ENCODE measurements at places on chromosomes 3 and 15.

- no peak for DNase-seq
These were observed 39.8 kb downstream of the RIOX2 start for GRCh38 chr3:97932387-97932801.

GRCh38 chr15:83709241-83709640 lies 55.3 kb downstream of the ADAMTSL3 start:
- peak; percentile 44 for DNase-seq

DNA sequence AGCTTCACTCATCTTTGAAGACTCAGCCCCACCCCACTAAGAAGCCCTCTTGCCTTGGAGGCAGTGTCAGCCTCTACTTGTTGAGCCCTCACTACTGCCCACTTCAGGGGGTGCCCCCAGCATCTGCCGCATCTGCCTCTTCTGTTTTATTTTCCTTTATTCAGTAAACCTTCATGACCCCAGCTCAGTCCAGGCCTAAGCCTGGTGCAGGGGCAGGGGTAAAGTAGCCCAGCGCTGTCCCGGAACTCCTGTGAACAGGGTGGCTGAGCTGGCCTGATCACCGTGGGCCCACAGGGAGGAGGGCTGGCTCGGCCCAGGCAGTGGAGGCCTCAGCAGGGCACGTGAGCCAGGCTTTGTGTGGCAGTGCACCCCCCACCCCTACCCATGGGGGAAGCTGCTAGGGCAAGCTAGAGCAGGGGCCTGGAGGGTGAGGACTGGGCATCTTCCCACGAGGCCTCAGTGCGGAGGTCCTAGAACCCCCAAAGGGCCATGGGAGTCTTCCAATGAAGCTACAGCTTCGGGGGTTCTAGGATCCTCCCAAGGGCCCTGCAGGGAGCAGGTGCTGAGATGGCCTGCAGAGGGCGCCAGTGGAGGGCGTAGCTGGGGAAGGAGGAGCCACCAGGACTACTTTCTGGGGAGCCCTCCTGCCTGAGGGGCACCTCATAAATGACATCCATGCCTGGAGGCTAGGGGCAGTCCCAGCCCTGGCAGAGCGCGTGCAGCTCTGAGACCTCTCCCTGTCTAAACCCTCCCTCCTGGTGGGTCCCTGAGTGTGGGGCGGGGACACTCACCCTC lies 36.0 kb downstream of the TSPAN3 start:
- peak; percentile 68 for DNase-seq

DNA sequence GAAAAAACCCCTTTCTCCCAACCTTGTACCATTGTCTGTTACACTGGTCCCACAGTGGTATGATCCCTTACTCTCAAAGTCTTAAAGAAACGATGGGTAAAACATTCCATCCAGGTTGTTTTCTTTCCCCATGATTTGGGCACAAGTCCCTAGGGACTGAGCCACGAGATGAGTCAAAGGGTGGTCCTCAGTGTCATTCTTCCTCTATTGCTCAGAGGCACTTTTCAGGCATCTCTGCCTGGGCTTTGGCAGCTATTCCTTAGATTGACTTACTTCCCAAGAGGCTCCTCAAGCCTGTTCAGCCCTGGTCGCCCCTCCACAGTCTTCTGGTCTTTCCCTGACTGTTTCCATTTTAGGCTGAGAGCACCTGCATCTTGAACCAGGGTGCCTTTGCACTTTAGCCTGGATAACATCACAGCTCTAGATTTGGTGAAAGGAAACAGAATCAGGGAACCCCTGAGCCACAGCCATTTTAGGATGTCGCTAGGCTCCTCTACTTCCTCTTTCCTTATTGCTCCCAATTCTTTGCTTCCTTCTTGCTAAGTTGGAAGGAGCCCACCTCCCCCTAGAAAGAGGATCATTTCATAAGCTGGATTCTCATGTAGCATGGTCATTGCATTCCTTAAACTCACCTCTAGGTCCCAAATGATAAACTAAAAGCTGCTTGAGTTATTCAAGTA lies 131.0 kb upstream of the TPRG1 start:
- no peak for DNase-seq

DNA sequence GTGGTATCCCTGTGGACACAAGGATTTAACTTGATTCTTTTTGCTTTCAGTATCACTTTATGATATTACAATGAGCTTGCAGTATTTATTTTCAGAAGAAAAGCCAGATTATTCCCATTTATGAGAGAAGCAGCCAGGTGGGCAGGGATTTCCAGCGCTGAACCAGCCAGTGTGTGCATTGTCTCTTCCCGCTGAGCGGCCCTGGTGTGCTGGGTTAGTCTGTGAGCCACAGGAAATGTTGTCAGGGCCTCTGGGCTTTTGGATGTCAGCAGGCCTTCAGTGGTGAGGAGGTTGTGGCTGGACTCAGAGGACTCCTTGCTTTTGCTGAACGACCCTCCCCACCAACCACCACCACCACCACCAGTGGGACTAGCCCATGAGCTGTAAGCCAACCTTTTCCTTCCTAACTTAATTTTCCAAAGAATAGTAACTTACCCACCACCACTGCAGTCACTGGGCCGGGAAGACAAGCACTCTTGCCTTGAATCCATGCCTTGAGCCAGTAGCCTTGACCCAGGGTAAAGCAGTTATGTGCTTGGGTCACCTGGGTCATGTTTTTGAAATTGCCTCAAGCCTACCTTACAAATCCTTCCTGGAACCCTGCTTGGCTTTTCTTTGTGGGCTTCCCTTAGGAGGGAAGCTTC lies 33.1 kb downstream of the FLNB start:
- no peak for DNase-seq

DNA sequence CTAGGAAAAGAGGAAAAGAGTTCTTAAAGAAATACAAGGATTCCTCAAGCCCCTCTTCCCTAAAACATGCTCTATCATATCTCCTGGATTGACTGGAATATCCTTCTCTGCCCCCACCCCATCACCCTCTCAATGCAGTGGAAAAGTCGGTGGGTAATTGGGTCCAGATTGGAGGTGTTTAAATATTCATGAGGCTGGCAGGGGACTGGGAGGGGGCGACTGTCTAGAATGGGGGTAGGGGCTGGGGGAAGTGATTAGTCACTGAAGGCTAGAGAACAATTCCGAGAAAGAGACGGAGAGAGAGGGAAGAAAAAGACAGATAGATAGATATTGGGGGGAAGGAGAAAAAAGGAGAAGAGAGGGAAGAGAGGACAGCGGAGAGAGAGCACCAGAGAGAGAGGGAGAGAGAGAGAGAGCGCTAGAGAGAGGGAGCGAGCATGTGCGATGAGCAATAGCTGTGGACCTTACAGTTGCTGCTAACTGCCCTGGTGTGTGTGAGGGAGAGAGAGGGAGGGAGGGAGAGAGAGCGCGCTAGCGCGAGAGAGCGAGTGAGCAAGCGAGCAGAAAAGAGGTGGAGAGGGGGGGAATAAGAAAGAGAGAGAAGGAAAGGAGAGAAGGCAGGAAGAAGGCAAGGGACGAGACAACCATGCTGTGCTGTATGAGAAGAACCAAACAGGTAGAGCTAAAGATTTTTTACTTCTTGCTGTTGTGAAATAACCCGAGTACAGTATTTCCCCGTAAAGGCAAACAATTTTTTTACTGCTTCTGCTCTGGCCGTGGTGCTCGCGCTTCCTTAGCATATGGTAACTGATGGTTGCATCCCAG lies at the start of gene GAP43:
Gene GAP43, plus strand, starts transcription at position 467 of the 825 bp plus-strand sequence. Its CDS starts 180 bp downstream, at position 647.
- DNase-seq, result peak; percentile 75

DNA sequence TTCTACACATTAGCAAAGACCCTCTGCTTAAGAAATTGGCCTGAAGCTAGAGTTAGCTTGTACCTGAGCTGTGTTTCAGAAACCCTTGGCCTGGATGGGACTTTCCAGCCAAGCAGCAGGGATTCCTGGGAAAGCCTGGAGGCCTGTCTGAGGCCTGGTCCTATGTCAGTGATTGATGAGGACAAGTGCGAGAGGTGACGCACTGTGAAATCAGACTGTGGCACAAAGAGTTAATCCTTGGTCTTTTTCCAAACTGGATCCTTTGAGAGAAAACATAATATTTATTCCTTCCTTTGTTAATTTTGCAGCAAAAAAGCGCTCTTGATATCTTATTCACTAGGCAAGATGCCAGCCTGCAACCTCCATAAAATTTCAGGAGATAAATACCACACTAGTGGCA lies 225.0 kb upstream of the ATP11B start:
- no peak for DNase-seq

DNA sequence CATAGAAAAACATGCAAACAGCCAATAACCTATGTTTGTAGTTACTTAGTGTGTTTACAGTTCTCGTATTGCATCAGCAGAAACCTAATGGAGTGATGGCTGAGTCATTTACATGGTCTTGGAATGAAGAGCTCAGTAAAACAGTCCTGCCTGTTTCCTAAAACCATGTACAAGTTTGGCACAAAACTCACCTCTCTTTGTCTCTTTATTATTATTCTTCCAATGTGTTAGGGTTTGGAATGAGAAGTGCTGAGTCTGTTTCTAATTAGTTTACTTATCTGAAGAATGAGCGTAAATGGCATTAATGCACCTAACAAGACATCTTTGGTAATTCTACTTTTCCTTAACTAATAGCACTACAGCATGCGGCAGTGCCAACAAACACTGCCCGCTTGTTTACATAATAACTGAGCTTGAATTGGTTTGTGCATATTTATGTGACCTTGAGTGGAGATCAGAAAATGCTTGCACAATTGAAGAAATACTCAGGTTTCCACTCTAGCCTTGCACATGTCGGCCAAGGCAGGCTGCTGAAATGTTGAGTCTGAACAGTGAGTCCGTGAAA lies 385.4 kb upstream of the SEMA6D start:
- DNase-seq, result peak; percentile 4

GRCh38 chr15:39267685-39268084 lies 313.2 kb upstream of the THBS1 start:
- DNase-seq, result no peak

DNA sequence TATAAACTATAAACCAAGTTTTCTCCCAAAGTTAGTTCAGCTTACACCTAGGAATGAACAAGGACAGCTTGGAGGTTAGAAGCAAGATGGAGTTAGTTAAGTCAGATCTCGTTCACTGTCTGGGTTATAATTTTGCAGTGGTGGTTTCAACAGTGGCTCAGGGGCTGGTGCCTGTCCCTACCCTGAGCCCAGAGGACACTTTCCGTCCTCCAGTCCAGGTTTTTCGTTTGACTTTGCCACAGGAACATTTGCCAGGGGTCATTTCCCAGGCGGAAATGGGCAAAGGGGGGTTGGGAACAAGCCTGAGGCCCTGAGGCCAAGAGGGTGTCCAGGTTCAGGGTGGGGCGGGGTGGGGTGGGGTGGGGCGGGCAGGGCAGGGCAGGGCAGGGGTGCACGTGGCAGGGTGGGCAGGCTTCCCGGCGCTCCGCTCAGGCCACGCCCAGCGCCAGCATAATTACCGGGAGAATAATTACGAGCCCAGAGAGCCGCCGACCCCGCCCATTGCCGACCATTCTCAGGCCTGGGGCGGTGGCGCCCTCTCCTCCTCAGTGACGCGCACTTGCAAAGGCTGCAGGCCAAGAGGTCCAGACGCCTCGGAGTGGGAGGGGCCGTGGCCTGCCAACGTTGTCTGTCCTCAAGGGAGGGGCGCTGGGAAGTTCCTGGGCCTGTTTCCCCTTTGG lies 70.4 kb downstream of the KLF13 start:
- DNase-seq, result peak; percentile 82

GRCh38 chr3:50245251-50245745 lies 9.3 kb downstream of the GNAI2 start:
- DNase-seq, result no peak

DNA sequence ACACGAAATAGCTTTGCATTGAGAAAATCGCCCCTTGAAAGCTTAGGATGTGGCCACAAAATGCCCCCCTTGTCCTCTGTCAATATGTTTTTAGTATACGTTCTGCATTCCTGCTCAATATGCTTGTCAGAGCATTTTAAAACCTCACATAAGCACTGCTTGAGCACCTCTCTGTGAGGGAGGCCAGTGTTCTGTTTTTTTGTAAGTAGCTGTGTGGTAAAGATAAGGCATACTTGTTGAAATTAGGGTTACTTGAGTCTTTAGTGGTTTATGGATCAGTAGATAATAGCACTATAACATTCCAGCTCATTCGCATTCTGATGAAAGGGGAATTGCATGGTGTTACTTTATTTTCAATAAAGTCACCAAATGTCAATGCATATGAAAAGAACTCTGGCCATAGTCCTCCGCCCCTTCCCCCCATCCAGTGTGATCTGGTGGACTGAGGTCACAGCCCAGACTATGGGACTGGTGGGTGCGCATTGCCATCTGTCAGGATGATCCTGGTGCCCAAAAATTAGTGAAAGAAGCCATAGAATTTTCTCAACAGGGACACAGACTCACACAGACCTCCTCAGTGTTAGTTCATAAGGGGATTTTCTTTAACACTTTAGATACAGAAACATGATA lies 33.1 kb downstream of the IL1RAP start:
- DNase-seq, result no peak

DNA sequence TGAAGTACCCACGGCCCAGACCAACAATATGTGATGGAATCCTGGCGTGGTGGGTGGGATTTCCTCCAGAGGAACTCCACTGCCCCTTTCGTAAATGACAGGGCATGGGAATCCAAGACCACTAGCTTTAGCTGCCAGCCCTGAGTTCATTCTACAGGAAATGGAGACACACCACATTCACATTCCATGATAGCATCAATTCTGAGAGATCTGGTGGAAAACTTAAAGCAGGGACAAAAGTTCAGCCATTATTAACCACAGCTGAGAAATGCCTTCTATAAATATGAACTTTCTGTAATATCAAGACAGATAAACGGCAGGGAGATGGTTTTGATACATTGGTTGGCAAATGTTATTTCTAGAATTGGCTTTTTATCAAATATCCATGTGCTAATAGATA lies 98.2 kb downstream of the FBN1 start:
- peak; percentile 32 for DNase-seq

GRCh38 chr15:70741107-70741531 lies 22.2 kb downstream of the UACA start:
- DNase-seq, result peak; percentile 73

- DNase-seq, result no peak
These were observed 44.8 kb downstream of the SLCO2A1 start for GRCh38 chr3:133984975-133985374.

- peak; percentile 55 for DNase-seq
These were observed 56.0 kb downstream of the SLC25A26 start for GRCh38 chr3:66276705-66277274.

DNA sequence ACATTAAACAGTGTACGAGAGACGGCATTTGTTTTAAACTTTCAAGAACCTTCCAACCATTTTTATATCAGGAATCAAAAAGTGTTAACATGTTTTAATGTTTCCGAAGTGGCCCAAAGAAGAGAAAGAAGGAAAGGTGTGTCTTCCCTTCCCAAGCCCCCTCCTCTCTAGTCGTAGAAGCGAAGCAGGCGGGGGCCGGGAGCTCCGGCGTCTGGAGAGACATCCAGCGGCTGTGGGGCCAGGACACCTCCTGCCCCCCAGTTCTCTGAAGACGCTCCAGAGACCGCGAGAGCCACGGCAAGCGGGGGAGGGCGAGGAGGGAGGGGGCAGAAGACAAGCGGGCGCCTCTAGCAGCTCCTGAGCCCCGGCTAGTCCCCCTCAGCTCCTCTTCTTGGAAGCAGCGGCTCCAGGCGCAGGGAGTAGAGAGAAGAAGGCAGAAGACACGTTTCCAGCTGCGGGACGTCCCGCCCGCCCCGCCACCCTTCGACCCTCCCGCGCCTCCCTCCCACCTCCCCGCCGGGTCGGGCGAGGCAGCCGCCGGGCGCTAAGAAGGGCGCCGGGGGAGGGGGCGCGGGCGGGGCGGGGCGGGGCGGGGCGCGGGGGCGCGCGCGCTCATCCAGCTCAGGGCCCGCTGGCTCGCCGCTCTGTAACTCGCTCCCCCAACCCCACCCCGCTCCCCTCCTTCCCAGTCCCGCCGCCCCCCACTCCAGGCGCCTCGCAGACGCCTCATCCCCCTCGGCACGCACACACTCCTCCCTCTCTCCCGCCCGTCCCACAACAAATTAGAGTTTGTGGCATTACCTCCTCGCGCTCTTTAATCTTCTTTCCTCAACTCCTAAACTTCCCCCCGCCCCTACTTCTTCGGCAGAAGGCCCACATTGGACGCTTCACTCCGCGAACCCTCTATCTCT lies at the start of gene ZBTB20:
Gene ZBTB20, minus strand, starts transcription at position 871 of the 911 bp plus-strand sequence.
- DNase-seq, result peak; percentile 78

- DNase-seq, result no peak
These were observed 42.0 kb downstream of the WHAMM start for GRCh38 chr15:82851306-82851850.
